ENCODE measurements at places on chromosomes 3 and 15. TPM values are rescaled to one million over a fixed set of nuclear protein-coding genes. Genes with fewer than 3 reads are reported as not detected.
A peak's percentile ranks its signal among the peaks of the same experiment; 100 is the strongest.

- no peak overlapping the region for H3K27ac ChIP-seq
- no peak overlapping the region for H3K4me3 ChIP-seq
- peaks cover under 1% of the 10 kb centered on the region for H3K36me3 ChIP-seq
- DNase-seq = peak; percentile 7
- H3K4me1 ChIP-seq = peaks cover 10% of the 10 kb centered on the region
These were observed 29.5 kb downstream of the RAD54L2 start for GRCh38 chr3:51568036-51568435.

DNA sequence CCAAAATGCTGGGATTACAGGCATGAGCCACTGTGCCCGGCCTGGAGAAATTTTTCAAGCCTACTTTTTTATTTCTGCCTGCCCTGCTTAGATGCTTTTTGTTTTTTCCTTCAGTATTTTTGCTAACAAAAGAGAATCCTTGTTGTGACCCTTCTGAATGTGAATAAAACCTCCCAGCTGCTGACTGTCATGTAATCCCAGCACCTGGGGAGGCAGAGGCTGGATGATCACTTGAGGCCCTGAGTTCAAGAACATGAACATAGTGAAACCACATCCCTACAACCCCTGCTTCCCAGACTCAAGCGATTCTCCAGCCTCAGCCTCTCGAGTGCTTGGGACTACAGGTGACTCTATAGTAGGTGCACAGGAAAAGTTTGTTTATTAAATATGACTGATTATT lies 84.9 kb downstream of the SOX2 start:
- no peak overlapping the region for H3K27ac ChIP-seq
- no peak for DNase-seq
- H3K36me3 ChIP-seq = no peaks in the 10 kb centered on the region
- H3K4me1 ChIP-seq = peaks cover 31% of the 10 kb centered on the region
- no peaks in the 10 kb centered on the region for H3K27me3 ChIP-seq

DNA sequence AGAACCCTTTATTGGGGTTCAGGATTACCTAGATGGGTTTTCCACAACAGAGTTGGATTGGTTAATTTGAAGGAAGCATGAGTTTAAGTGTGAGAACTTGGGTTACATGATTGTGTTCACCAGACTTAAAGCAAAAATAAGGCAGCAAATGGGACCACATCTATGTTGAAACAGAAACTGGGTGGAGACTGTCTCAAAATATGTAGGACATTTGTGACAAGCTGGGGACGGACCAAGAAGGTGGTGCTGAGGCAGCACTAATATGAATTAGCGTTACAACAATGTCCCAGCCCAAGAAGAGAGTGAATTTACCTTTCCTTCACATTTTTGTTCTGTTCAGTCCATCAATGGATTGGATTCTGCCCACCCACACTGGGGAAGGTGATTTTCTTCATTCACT lies 866 bp upstream of the AADACL2 start:
- no peaks in the 10 kb centered on the region for H3K36me3 ChIP-seq
- H3K27ac ChIP-seq = no peak overlapping the region
- H3K4me3 ChIP-seq = no peak overlapping the region
- H3K4me1 ChIP-seq = no peaks in the 10 kb centered on the region

- no peaks in the 10 kb centered on the region for H3K27me3 ChIP-seq
- no peak overlapping the region for H3K27ac ChIP-seq
- no peak for DNase-seq
- H3K4me3 ChIP-seq = no peak overlapping the region
- H3K36me3 ChIP-seq = no peaks in the 10 kb centered on the region
These were observed 113.1 kb upstream of the ABHD17C start for GRCh38 chr15:80581976-80582375.

- H3K27ac ChIP-seq = no peak overlapping the region
- H3K4me1 ChIP-seq = peaks cover 13% of the 10 kb centered on the region
- no peak overlapping the region for H3K4me3 ChIP-seq
- H3K36me3 ChIP-seq = no peaks in the 10 kb centered on the region
- no peak for DNase-seq
These were observed 138.9 kb upstream of the SGO1 start for GRCh38 chr3:20324664-20325478.

The MYO5C gene
- total RNA-seq = 22.3 TPM

- no peak for DNase-seq
- peaks cover 16% of the 10 kb centered on the region for H3K36me3 ChIP-seq
- H3K27ac ChIP-seq = no peak overlapping the region
- H3K27me3 ChIP-seq = no peaks in the 10 kb centered on the region
- H3K4me3 ChIP-seq = no peak overlapping the region
- H3K4me1 ChIP-seq = peaks cover 44% of the 10 kb centered on the region
These were observed 53.4 kb downstream of the ADAMTS9 start for GRCh38 chr3:64634417-64634816.

GRCh38 chr3:8576841-8577571 lies 67.6 kb downstream of the SSUH2 start:
- H3K4me3 ChIP-seq = no peak overlapping the region
- H3K36me3 ChIP-seq = no peaks in the 10 kb centered on the region
- no peaks in the 10 kb centered on the region for H3K27me3 ChIP-seq
- DNase-seq = no peak
- no peak overlapping the region for H3K27ac ChIP-seq
- no peaks in the 10 kb centered on the region for H3K4me1 ChIP-seq

The IL17RE gene
- total RNA-seq = 0.56 TPM

DNA sequence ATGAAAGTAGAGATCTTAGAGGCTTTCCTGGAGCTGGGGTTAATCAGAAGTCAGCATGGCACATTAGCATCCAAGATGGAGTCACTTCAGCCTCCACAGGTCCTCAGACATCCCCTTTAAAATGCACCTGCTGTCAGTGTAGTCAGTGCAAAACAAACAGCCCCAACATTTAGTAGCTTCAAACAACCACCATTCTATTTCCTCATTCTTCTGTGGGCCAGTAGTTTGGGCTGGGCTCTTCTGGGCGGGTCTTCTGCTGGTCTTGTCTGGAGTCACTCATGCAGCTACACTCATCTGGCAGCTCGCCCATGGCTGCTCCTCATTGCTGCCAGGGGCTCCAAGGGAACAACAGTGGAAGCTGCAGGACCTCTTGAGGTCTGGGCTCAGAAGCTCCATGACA lies 99.9 kb downstream of the TLE3 start:
- no peak for DNase-seq
- H3K27me3 ChIP-seq = no peaks in the 10 kb centered on the region
- peaks cover 11% of the 10 kb centered on the region for H3K4me1 ChIP-seq
- H3K27ac ChIP-seq = no peak overlapping the region
- no peaks in the 10 kb centered on the region for H3K36me3 ChIP-seq

The AGBL1 gene
- total RNA-seq = 6.2 TPM

The DAZL gene
- total RNA-seq = 3.2 TPM

DNA sequence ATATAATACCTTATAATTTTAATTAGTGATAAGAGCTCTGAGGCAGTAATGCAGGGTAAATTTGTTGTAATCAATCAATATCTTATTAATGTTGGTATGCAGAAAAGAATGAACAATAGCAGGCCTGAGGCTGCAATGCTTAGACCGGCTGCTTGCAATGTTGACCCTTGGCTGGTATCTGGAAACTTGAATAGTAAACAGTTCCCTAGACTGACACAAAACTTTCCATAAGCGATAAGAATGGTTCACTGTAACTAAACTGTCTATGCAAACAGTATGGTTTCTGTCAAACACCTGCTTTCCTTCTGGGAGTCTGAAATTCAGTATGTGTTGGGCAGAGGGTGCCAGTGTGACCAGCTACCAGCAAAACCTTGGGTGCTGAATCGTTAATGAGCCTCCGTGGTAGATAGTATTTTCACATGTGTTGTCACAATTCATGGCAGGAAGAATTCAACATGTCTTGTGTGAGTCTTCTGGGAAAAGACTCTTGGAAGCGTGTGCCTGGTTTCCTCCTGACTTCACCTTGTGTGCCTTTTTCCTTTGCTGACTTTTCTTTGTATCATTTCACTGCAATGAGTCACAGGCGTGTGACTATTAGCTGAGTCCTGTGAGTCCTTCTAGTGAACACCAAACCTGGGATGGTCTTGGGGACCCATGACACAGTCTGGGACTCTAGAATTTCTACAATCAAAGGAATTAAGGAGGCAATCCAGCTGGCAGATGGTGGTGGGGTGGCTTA lies 30.7 kb upstream of the CLRN1 start:
- no peaks in the 10 kb centered on the region for H3K36me3 ChIP-seq
- H3K27me3 ChIP-seq = no peaks in the 10 kb centered on the region
- no peak overlapping the region for H3K27ac ChIP-seq
- no peak for DNase-seq
- peaks cover 10% of the 10 kb centered on the region for H3K4me1 ChIP-seq

The ROPN1 gene
- total RNA-seq = not detected

- H3K27ac ChIP-seq = no peak overlapping the region
- no peak overlapping the region for H3K4me3 ChIP-seq
- no peaks in the 10 kb centered on the region for H3K36me3 ChIP-seq
- H3K27me3 ChIP-seq = no peaks in the 10 kb centered on the region
These were observed 288.8 kb downstream of the ROBO2 start for GRCh38 chr3:77328690-77329089.

DNA sequence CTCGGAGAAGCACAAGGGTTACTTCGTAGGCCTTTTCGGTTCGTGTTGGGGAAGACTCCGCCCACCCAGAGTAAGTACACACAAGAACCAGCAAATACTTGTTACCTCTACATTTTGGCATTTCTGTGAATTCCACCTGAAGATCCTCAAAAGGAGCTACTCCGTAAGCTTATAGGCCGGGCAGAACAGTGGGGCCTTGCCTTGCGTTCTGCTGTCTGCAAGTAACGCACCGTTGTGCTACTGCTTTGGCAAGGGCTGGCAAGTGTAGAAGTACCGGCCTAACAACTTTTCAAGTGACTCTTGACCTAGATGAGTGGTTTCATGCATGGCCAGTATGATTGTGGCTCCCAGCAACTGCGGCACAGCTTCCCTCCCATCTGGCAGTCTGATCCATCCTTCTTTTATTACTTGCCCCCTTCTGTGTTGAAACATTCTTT lies 6.4 kb upstream of the DNAAF4 start:
- peaks cover 4% of the 10 kb centered on the region for H3K4me1 ChIP-seq
- no peak for DNase-seq
- H3K27ac ChIP-seq = no peak overlapping the region
- H3K36me3 ChIP-seq = no peaks in the 10 kb centered on the region
- H3K27me3 ChIP-seq = no peaks in the 10 kb centered on the region

DNA sequence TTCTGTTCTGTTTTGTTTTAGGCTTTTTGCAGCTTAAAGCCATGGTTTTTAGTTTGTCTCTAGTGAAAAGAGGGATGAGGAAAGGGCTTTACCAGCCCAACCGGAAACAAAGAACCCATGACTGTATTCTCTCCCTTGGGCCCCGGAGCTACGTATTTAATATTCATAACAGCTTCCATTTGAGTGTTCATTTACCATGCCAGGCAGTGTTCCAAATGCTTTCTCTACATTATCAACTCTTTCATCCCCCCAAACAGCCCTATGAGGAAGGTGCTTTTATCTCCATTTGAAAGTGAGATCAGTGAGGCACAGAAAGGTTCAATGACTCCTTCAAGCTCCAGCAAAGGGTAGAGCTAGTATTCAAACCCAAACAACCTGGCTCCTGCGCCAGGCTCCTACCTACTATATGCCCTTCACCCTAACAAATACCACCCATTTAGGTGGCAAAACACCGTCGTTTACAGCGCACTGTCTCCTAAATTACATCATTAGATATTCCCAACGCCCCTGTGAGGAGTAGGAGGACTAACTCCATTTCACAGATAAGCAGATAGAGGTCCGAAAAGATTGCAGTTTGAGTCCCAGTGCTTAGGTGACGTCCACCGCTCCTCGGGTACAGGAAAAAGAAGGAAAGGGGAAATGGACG lies 27.9 kb downstream of the GTPBP8 start:
- peak; percentile 19 for DNase-seq
- peaks cover 13% of the 10 kb centered on the region for H3K36me3 ChIP-seq
- H3K27ac ChIP-seq = peak overlapping the region; percentile 87
- no peaks in the 10 kb centered on the region for H3K27me3 ChIP-seq

DNA sequence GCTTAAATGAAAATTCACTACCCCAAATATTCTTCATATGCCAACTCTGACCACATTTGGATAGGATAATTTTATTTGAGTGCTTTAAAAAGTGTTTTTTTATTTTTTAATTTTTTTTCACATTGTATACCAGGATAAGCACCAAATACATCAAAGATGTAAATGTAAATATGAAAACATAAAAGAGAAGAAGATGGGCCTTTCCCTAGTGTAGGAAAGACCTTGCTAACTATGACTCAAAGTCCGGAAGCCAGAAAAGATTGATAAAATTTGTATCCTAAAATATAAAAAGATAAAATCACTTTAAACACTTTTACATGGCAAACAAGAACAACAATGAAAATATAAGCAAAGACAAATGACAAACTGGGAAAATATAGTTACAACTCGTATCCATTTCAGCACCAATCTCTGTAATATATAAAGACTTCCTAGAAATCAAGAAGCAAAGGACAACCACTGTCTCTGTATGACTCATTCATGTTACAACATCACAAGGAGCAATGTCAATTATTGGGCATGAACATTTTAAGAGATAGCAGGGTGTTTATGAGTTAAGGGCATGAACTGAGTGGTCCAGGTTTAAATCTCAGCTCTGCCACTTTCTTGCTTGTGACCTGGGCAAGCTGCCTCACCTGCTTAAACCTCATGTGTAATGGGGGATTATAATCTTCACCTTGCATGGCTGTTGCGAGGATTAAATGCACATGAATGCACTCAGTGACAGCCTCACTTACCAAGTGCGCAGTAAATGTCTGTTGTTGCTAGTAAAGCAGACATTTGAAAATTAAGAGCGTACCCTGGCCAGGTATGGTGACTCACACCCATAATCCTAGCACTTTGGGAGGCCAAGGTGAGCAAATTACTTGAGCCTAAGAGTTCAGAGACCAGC lies 25.3 kb upstream of the ARHGEF3 start:
- H3K36me3 ChIP-seq = no peaks in the 10 kb centered on the region
- H3K27me3 ChIP-seq = no peaks in the 10 kb centered on the region
- H3K4me3 ChIP-seq = no peak overlapping the region
- H3K27ac ChIP-seq = no peak overlapping the region
- DNase-seq = no peak

The DUOXA2 gene
- total RNA-seq = not detected

The ANKRD63 gene
- total RNA-seq = not detected

- H3K27me3 ChIP-seq = no peaks in the 10 kb centered on the region
- no peaks in the 10 kb centered on the region for H3K36me3 ChIP-seq
- no peaks in the 10 kb centered on the region for H3K4me1 ChIP-seq
- no peak overlapping the region for H3K4me3 ChIP-seq
- no peak overlapping the region for H3K27ac ChIP-seq
- DNase-seq = peak; percentile 37
These were observed 25.9 kb downstream of the CCDC32 start for GRCh38 chr15:40538976-40539375.

The PRR20G gene
- total RNA-seq = not detected

GRCh38 chr3:42581400-42581708 lies 413 bp downstream of the SEC22C start:
- peaks cover 16% of the 10 kb centered on the region for H3K4me1 ChIP-seq
- no peak for DNase-seq
- no peak overlapping the region for H3K27ac ChIP-seq
- peak overlapping the region; percentile 82 for H3K4me3 ChIP-seq
- H3K36me3 ChIP-seq = no peaks in the 10 kb centered on the region

- H3K4me1 ChIP-seq = peaks cover 5% of the 10 kb centered on the region
- H3K4me3 ChIP-seq = no peak overlapping the region
- H3K36me3 ChIP-seq = no peaks in the 10 kb centered on the region
- DNase-seq = no peak
These were observed 312.3 kb downstream of the SV2B start for GRCh38 chr15:91412138-91412928.

Data from neural progenitor cell (in vitro differentiated cells).